Right ventricle myocardium inferior (tissue), 1 donor: ENCODE measurements at places on chromosomes 13 and 19. TPM values are rescaled to one million over a fixed set of nuclear protein-coding genes. Genes with fewer than 3 reads are reported as not detected.

The RB1 gene
- 27.7 TPM for total RNA-seq

The PTH2 gene
- total RNA-seq: not detected

The MRPS31 gene
- 30.0 TPM for total RNA-seq

The SBK3 gene
- total RNA-seq: 17.6 TPM

The ZNF491 gene
- total RNA-seq: 2.8 TPM

The HSD17B14 gene
- 1.0 TPM for total RNA-seq

The CD33 gene
- 6.5 TPM for total RNA-seq

The KLK10 gene
- not detected for total RNA-seq

The C19orf18 gene
- total RNA-seq: 2.2 TPM

The ATXN8OS gene
- total RNA-seq: not detected

The LPAR6 gene
- 14.8 TPM for total RNA-seq

The MCEMP1 gene
- 1.1 TPM for total RNA-seq

The F10 gene
- total RNA-seq: 5.2 TPM

The FPR1 gene
- total RNA-seq: 5.3 TPM

The NUDT19 gene
- 23.8 TPM for total RNA-seq

The PPP2R1A gene
- total RNA-seq: 338 TPM

The BSG gene
- total RNA-seq: 1,651 TPM

The PSG6 gene
- total RNA-seq: not detected

The ZNF442 gene
- 2.4 TPM for total RNA-seq

The FLT1 gene
- total RNA-seq: 41.0 TPM

The DKKL1 gene
- not detected for total RNA-seq

The INSL3 gene
- not detected for total RNA-seq

The GPC6 gene
- total RNA-seq: 2.6 TPM

The KLK14 gene
- 2.8 TPM for total RNA-seq

The IGFL3 gene
- not detected for total RNA-seq

The BLOC1S3 gene
- total RNA-seq: 5.2 TPM

The WDR88 gene
- total RNA-seq: not detected

The ZNF626 gene
- 7.5 TPM for total RNA-seq

The OR10H1 gene
- not detected for total RNA-seq

The VASP gene
- total RNA-seq: 49.0 TPM

The GRIK5 gene
- total RNA-seq: 5.1 TPM

The ZNF799 gene
- 2.3 TPM for total RNA-seq

The GZMM gene
- total RNA-seq: not detected

The SLC1A6 gene
- not detected for total RNA-seq

The SLC8A2 gene
- 0.46 TPM for total RNA-seq

The MPV17L2 gene
- 12.0 TPM for total RNA-seq

The KLK4 gene
- total RNA-seq: not detected

The FBN3 gene
- not detected for total RNA-seq

The NECTIN2 gene
- 41.8 TPM for total RNA-seq

The MADCAM1 gene
- total RNA-seq: 0.19 TPM

The ZNF723 gene
- not detected for total RNA-seq

The KLF1 gene
- not detected for total RNA-seq

The KCNN1 gene
- total RNA-seq: not detected

The ATP4A gene
- total RNA-seq: not detected

The HMG20B gene
- total RNA-seq: 37.0 TPM

The MEDAG gene
- 4.7 TPM for total RNA-seq

The ZNF584 gene
- 15.8 TPM for total RNA-seq
